Stimulated activated CD4-positive, alpha-beta T cell treated with anti-CD3 and anti-CD28 coated beads, Interleukin-4, amount 100 ng/mL, for 1 hour (primary cell): ENCODE measurements at places on chromosomes 5 and 9.

- no peak for DNase-seq
Measured at GRCh38 chr9:16619402-16619801, 251.1 kb downstream of the BNC2 start.

DNA sequence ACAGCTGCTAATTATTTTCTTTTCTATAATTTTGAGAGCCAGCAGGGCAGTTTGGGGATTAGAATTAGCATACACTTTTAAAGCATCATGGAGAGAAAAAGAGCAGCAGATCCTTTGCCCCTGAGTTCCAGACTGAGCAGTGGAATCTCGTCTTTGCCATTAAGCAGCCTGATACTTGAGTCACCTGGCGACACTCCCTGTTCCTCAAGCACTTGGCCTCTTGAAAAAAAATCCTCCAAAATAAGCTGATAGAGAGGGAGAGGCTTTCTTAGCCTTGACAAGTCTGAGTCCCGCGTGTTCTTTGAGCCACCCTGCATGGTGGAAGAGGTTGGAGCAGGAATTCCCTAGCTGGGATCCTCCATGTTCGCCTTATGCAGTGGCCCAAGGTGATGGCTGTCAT lies 398.3 kb downstream of the IRX2 start:
- no peak for DNase-seq

GRCh38 chr5:36743891-36744772 lies 132.4 kb upstream of the NIPBL start:
- DNase-seq, result no peak

DNA sequence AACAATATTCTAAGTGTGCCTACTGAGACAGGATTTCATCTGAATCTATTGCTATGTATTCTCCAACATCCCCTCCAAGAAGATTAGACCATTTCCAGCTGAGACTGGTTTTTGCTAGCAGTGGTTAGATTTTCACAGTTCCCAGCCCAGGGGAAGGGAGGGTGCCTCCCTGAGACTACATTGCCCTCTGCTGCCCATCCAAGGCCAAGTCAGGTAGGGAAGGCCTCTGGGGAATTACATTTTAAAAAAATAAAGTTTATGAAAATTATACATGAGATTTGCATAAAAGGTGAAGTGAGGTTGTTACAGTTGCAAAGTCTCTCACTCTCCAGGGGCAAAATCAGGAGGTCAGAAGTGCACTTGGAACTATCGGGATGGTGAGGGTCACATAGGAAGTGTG lies 28.0 kb upstream of the SYK start:
- no peak for DNase-seq

GRCh38 chr9:127706836-127707241 lies at the start of gene CFAP157:
TSS of gene CFAP157 (plus strand) at chr9:127706988. CDS start at chr9:127707032, 44 bp downstream.
- DNase-seq, result no peak

DNA sequence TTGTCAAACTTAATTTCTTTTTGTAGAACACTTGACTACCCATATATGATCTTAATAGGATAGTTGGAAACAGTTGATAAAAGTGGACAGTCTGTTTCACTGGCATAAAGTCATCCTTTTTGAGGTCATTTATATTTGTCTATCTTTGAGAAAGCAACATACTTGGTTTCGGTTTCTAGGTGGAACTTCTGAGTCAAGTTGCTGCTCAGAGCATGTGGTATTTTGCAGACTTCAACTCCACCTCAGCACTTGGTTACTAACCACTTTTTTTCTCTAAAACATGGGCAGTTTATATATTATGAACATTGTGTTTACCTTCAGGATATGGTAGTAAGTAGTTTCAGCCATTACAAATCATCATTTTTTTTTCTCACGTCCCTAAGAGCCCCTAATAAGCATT lies 1749.0 kb upstream of the C9orf72 start:
- DNase-seq, result no peak

DNA sequence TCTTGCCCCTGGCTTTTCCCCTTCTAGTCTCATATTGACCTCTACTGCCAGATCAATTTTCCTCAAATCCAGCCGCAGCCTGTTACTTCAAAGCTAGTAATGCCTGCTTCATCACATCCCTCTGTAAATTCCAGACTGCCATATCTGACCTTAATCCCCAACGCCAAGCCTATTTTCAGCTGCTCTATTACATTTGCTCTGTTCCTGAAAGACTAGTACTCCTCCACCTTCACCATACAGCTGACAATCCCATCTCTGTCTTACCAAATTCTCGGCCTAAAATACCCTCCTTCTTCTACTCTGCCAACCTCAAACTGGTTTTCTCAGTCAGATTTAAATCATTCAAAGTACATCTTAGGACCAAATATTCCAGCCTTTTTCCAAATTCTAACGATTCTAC lies 420.2 kb downstream of the RAB3C start:
- no peak for DNase-seq

GRCh38 chr9:77562019-77562748 lies 85.9 kb downstream of the GNA14 start:
- no peak for DNase-seq

GRCh38 chr9:124853605-124854143 lies 414 bp downstream of the WDR38 start:
- no peak for DNase-seq

DNA sequence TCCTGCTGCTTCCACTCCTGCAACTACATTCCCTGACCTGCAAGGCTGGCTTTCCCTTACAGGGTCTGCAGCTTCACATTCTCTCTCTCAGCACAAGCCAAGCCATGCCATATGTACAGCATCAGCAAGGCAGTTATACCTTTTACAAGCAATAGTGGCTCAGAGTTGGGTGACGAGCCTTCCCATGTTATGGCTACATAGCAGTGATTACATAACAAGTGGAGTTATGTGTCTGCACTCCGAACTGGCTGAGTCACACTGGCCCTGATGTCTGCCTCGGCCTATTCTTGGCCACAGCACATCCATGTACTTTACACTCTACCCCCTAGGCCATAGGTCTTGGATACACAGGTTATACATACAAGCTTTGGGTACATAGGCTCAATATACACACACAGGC lies 52.0 kb upstream of the SNCAIP start:
- no peak for DNase-seq

DNA sequence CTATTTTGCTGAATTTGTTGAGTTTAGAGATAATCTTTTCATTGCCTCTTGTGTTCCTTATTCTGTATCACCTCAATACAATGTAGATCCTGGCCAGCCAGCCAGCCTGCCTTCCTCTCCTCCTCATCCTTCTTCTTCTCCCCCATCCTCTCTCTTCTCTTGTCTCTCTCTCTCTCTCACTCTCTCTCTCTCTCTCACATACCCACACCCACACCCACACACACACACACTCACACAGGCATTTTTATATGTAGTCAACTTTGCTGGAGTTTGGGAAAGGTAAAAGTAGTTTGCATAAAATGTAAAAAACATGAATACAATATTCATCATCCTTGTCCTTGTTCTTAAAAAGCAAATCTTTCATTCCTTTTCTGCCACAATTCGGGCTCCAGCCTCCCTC lies 60.5 kb downstream of the ZFAND5 start:
- no peak for DNase-seq

- peak; percentile 69 for DNase-seq
Measured at GRCh38 chr5:16552666-16553343, 64.0 kb downstream of the RETREG1 start.

GRCh38 chr5:134439210-134439654 lies 27.6 kb upstream of the CDKN2AIPNL start:
- no peak for DNase-seq

- DNase-seq, result no peak
Measured at GRCh38 chr5:27773636-27774035, 735.2 kb upstream of the CDH9 start.

DNA sequence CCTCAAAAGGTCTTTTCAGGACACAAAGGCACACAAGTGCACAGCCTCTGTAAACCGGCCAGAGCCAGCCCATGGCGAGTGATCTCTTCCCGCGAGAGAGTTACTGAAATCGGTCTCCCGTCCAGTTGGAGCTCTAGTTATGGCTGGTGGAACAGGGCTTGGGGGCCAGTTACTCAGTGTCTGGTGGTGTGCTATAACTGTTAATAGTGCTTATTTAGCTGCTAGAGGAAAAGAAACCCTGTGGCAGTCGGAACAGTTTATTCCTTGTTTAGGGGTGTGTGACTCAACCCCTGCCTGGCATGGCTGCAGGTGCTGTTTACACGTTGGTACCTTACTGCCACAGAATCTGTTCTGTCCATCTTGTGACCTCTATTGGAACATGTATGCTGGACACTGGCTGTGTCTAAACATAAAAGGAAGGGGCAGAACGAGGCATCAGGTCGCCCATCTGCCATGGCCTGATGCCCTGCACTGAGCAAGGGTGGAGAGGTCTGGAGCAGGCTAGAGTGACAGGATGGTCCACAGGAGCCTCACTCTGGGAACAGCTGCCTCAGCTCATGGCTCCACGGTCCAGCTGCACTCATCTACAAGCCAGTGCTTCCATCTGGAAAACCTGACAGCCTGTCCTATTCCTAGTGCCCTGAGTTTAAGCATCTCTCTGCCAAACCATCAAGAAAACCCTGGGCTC lies 49.6 kb upstream of the SIMC1 start:
- DNase-seq, result no peak

DNA sequence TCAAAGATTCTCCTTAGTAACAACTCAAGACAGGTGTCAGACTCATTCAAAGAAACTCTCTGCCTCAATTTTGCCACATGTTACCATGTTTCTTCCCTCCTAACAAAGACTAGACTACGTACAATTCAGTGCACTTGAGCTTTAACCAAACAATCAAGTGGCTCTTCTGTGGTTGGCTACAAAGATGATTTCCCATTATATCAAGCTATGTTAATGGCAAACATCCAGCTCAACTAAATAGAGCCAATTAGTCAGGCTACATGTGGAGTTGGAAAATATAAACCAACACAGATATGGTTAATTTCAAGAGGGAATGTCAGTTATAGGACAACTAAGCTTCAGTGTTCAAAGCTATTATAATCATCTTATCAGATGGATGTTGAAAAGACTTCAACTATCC lies 29.2 kb upstream of the ADRA1B start:
- DNase-seq, result no peak

GRCh38 chr5:74895906-74896305 lies 29.7 kb upstream of the FAM169A start:
- no peak for DNase-seq

GRCh38 chr5:179287631-179288030 lies 57.6 kb downstream of the ADAMTS2 start:
- no peak for DNase-seq

GRCh38 chr9:4141296-4141695 lies 158.6 kb downstream of the GLIS3 start:
- DNase-seq, result no peak

DNA sequence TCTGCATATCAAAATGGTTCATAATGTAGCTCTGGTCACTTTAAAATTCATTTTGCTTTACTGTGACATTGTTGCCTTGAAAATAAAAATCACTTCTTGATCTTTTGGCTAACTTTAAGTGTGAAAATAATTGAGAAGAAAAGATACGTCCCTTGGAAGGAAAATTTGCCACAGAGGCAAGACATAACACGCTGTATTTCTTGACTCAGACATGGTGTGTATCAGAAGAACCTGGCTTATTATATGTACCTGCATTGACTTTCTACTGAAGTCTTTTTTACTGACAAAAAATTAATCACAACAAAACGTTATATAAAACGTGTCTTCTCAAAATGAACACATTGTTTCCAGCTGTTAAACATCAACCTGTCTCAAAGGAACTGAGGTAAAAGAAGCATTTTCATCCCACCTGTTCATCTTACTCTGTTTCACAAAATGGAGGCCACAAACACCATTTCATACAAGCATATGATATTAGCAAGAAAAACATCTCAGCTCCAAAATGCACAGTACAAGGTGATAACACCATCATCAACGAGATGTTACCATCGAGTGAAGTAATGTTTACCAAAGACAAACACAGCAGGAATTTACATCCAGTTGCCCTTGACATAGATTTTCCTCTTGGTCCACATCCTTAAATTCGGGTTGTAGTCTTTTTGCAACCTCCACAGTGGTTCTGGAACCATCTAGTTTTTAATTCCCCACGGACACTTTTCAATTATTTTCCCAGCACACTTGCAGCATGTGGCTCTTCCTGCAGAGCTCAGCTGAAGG lies 179.9 kb downstream of the GLIS3 start:
- DNase-seq, result no peak
